Pulmonary artery endothelial cell (primary cell): ENCODE measurements at places on chromosomes 5 and 9. TPM values are rescaled to one million over a fixed set of nuclear protein-coding genes. Genes with fewer than 3 reads are reported as not detected.

GRCh38 chr5:40413743-40414142, 266.0 kb upstream of the PTGER4 start:
- DNase-seq, result no peak

- DNase-seq, result no peak
Observed at GRCh38 chr5:38249301-38249700, 9.1 kb upstream of the EGFLAM start.

DNA sequence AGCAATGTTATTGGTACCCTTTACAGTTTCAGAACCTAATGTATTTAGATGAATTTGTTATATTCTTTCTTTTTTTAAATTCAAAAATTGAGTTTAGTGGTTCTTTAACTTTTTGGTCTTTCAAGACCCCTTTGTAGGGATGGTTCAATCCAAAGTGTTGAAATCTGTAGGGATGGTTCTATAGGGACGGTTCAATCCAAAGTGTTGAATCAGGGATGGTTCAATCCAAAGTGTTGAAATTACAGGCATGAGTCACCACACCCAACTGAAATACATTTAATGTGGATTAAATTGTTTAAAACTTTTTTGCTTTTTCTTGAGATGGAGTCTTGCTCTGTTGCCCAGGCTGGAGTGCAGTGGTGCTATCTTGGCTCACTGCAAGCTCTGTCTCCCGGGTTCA, 30.6 kb downstream of the SNX2 start:
- DNase-seq, result no peak

GRCh38 chr5:159051421-159052282, 48.1 kb downstream of the EBF1 start:
- DNase-seq, result no peak

TESK1 gene
- total RNA-seq, result 4.3 and 6.9 TPM in 2 replicates

NRG2 gene
- total RNA-seq, result 0.46 and 0.71 TPM in 2 replicates

PCDHB6 gene
- total RNA-seq, result 0.04 and 0.07 TPM in 2 replicates

DNA sequence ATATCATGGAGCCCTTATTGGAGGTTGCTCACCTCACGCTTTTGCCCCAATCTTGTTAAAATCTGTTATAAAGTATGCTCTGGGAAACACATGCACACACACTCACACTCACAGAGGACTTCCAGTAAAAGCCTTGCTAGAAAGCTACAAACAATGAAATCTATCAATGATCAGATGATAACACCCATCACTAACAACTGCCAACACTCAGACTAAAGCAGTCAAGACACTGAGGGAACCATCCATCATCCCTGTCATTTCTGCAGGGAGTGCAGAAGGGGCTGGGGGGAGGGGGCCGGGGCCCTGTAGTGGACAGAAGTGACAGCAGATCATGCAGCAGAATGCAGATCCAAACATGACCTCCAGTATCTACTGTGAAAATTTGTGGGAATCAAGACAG, 179.1 kb downstream of the AOPEP start:
- DNase-seq, result no peak

GRM6 gene
- not detected in 2 replicates for total RNA-seq

GRCh38 chr9:22240619-22241018, 206.0 kb upstream of the DMRTA1 start:
- no peak for DNase-seq

- DNase-seq, result no peak
Observed at GRCh38 chr5:35089334-35090314, 41.9 kb upstream of the AGXT2 start.

DNA sequence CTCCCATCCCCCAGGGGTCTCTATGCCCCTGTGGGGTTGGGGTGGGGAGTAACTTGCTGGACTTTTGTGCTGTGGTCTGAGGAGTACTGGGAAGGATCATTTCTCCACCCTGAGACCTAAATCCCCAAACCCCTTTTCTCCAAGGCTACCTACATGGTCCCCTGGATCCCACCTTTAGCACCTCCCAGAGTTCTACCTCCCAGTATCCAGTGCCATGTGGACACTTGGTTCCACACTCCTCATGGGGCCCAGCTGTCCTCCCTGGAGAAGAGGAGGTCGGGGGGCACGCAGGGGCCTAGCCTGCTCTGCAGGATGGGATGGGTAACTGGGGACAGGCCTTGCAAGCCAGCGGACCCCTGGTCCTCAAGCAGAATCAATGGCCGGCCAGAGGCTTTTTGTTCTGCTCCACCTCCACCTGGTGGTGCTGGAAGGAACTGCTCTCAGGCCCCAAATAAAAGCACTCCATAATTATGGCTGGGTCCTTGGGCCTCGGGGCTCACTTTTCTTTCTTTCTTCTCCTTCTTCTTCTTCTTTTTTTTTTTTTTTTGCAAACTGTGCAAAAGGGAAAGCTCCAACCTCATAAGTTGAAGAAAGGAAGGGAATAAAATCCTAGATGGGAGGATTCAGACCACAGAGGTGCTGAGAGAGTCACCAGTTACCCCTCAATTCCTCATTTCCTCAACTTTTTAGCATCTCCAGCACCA, 68.4 kb downstream of the PSD2 start:
- no peak for DNase-seq

NCS1 gene
- 40.5 and 44.1 TPM in 2 replicates for total RNA-seq

DNA sequence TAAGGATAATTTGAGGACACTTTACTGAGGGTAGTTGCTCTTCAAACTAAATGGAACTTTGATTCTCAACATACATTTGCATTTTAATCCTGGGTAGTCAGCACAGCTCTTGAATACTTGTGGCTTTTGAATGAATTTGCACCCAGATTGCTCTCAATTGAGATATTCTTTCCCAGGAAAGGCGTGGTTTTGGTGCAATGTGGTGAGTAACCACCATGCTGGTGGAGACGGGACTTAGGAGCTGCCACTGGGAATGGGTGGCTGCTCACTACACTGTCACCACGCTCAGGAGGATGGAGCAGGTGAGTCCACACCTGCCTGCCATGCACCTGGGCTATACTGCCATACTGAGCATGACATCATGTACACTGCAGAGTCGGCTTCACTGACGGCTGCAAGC, 99.2 kb downstream of the IRX1 start:
- DNase-seq, result no peak

GRCh38 chr5:79420248-79420647, 93.7 kb downstream of the HOMER1 start:
- DNase-seq, result no peak

PRR16 gene
- 0.07 TPM in 1 of 2 replicates, not detected in the other for total RNA-seq

GRCh38 chr5:151720215-151720614, 33.5 kb upstream of the SPARC start:
- DNase-seq, result no peak

DNA sequence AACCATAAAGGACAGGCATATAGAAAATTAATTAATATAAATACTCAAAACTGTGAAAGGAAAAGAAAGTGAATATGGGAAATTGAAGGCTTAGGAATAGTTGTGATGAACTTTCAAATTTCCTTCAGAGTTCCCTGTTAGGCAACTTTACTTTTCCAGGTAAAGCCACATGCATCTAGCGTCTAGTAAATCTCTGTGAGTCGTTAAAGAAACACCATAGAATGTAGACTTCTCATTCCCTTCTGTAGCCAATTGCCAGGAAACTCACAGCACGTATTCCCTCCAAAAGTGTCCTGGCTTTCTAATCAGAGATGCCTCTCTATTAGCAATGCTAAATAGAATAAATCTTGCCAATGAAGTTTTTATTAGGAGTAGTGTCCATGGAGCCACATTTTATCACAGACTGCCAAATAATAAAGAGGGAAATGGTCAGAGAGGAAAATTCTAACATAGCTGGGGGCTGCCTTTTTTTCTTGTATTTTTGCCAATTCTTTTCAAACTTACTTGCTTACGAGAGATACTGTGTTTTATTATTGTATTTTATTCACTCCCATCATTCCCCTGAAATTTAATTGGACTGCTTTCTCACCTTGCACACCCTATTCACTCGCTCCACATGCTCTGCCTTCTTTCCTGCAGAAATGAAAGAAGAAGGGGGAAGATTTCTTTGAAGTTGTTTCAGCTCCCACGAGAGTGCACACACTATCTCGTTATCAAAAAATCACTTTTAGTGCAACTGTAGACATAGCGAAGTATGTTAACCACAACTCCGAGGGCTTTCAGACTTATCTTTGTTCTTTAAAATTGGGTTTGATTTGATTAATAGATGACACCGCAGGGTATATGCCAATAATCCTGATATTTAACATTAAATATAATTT, 439.0 kb downstream of the CSNK1G3 start:
- no peak for DNase-seq

ARSI gene
- total RNA-seq, result 0.04 TPM in 1 of 2 replicates, not detected in the other

PRDM9 gene
- not detected in 2 replicates for total RNA-seq

- no peak for DNase-seq
Observed at GRCh38 chr5:180673371-180674089, 24.1 kb upstream of the FLT4 start.

GARIN3 gene
- total RNA-seq, result not detected in 2 replicates

DNA sequence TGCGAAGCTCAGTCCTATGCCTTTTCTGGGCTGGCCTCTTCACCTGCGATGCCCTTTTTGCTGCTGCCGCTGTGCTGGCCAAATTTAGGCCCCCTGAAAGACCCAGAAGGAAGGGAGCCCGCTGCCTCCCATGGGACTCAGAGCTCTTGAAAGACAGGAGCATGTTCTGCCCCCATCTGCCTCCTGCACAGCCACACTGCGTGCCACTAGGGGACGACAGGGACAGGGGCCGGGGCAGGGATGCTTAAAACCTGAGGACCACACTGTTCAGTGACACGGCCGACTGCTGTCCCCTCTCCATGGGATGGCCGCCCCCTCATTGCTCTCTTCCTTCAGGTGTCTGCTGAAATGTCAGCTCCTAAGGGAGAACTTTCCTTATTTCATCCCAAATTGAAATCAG, 132.4 kb downstream of the ADAMTS2 start:
- no peak for DNase-seq

KIF4B gene
- 0.13 and 0.21 TPM in 2 replicates for total RNA-seq

N4BP3 gene
- total RNA-seq, result 11.0 and 16.6 TPM in 2 replicates

DNA sequence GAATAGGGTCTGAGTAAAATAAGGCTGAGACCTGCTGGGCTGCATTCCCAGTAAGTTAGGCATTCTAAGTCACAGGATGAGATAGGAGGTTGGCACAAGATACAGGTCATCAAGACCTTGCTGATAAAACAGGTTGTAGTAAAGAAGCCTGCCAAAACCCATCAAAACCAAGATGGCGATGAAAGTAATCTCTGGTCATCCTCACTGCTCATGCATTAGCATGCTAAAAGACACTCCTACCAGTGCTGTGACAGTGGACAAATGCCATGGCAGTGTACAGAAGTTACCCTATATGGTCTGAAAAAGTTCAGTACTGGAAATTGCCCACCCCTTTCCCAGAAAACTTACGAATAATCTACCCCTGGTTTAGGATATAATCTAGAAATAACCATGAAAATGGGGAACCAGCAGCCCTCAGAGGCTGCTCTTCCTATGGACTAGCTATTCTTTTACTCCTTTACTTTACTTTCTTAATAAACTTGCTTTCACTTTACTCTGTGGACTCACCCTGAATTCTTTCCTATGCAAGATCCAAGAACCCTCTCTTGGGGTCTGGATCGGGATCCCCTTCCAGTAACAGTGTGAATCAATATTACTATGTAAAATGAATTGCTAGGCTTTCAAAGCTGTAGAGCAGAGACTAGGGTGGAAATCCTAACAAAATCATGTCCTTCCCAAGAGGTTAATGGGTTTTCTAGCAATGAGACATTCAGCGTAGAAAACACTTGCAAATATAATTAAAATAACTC, 257.8 kb downstream of the KIAA0825 start:
- no peak for DNase-seq

AGXT2 gene
- total RNA-seq, result not detected in 2 replicates

DNA sequence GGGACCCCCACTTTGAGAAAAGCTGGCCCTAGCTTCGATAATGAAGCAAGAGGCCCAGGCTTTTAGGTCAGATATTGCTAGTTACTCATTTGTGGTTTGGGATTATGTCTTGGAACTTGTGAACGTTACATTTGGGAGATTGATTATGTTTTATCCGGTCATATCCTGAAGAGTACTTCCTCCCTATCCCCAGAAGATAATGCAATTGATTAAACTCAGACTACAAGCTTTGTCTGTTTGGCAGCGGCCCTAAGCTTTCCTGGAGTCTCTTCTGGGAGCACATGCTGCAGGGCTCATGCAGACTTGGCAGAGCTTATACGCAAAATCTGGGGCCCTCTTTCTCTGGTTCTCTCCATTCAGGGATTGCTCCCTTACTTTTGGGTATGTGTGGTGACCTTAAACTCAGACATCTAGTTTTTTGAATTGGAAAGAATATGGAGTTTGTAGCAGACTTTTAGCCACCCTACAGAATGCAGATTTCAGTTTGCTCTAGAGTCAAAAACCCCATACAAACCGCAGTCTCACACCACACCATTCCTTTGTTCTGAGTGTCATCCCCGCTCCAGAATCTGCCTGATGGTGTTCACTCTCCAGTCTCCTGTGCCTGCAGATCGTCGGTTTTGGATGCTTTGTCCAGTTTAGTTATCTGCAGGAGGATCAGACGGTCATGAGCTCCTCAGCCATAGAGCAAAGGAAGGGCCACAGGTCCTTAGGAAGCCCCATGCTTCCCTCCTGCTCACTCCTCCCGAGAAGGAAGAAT, 449.5 kb upstream of the TRPC7 start:
- DNase-seq, result no peak

NUTM2G gene
- not detected in 2 replicates for total RNA-seq

BICD2 gene
- 48.7 and 58.1 TPM in 2 replicates for total RNA-seq

- no peak for DNase-seq
Observed at GRCh38 chr9:3777137-3777536, 251.3 kb upstream of the RFX3 start.

CARTPT gene
- not detected in 2 replicates for total RNA-seq

GRCh38 chr5:24749701-24750100, 104.9 kb upstream of the CDH10 start:
- DNase-seq, result no peak

GRCh38 chr5:173829826-173830225, 58.3 kb upstream of the CPEB4 start:
- DNase-seq, result no peak

DNA sequence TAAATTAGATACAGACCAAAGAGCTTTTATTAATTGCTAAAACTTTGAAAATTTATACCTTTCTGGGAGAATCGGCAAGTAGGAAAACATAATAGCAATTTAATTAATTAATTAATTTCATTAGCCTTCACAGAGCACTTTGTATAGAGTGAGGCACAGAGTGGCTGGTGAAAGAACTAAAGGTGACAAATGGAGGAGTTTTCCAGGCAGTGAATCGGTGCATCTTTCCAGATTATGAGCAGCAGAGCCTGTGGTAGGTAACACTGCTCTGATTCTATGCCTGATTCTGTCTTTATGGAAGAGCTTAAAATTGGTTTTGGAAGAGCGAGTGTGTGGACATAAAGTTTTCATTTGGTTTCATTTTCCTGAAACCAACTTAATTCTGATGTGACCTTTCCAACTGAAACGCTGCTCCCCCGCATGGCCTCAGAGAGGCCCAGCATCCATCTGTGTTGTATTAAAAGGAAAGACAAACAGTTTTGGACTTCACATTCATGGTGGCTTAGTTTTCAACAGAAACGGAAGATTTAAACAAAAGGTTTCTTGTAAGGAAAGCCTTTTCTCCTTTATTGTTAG, 188.9 kb upstream of the RPS23 start:
- no peak for DNase-seq

GRCh38 chr5:15002791-15003190, 131.2 kb upstream of the ANKH start:
- DNase-seq, result no peak

DNA sequence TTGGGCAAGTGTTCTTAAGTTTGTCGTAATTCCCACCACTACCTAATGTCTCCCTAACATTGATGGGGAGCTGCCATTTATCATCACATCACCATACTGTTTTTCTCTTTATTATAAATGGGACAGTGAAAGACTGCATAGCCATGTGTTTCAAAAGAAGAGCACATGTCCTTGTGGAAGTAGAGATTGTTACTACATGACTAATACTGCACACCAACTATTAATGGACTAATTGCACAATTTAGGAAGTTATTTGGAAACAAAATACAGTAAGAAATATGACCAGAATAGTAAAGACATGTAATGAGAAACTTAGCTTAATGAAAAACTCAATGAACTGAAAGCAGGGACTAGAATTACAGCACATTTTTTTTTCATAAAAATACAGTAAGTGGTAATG, 12.0 kb upstream of the ELOVL7 start:
- no peak for DNase-seq

OR1Q1 gene
- not detected in 2 replicates for total RNA-seq
